8988T (cell line): ENCODE measurements at places on chromosomes 11 and 22.

DNA sequence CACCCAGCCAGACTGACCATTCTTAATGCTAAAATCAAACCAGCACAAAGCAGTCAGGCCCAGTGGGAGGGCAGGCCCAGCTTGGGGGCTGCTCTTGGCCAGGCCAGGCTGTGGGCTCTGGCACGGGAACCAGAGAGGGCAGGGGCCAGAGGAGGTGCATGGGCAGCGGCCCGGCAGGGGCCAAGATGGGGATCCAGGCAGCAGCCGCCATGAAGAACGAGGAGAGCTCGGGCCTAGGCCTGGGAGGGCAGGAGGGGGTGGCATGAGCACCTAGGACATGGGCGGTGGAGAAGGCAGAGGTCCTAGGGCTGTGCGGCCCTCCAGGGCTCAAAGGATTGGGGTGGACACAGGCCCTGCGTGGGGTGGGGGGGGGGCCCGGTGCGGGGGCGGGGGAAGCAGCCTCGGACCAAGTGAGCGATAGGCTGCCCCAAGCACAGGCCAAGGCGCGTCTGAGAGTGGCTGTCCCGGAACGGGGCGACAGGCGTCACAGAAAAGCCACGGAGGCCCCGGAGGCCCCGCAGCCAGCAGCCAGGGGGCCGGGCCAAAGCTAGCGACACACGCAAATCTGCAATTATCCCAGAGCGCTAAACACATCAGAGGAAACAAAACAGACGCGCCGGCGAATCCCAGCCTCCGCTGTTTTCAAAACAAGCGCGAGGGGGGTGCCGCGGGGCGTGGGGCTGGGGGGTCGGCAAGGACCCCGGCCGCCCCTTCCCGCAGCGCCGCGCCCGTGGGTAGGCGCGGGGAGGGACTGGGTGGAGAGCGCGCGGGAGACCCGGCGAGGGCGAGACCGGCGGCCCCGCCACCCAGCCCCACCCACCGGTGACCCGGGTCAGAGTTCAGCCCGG, 8.3 kb downstream of the PLXNB2 start:
- no peak for DNase-seq

DNA sequence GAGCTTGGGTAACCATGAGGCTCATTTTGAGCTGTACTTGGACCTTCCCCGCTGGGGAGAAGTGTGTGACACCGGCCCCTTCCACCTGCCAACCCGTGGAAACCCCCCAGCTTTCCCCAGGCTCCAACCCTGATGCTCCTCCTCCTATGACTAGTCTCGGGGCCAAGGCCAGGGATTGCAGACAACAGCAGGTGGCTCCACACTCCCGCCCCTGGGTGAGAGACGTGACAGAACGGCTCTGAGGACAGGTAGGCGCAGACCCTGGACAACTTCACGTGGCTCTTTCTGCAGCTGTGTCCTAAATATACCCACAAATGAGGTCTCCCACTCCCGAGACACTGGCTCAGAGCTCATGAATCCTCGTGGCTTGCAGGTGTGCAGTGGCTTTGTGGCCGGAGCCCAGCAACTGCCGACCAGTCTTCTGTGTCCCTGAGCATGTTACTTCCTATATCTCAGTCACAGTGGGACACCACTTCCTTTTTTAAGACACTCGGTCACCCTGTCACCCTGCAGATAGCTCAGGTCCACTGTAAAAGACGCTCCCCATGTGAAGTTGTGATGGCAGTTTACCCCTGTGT, 55.2 kb downstream of the NECTIN1 start:
- DNase-seq: no peak

DNA sequence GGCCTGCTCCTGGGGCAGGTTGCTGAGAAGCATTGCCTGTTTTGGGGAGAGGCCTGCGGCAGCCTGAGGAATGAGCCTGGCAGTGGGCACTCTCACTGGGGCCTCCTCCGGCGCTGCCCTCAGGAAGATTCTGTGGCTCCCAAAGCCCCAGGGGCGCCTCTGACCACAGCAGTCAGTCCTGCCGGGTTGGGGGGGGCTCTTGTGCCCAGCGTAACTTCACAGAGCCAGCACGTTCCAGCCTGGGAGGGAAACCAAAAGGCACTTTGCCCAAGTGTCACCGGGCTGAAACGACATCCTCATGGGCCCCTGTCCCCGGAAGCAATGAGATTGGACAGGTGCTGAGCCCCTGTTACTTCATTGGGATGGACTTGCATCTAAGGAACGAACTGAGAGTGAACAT, 4.3 kb upstream of the LRP5 start:
- DNase-seq: no peak

DNA sequence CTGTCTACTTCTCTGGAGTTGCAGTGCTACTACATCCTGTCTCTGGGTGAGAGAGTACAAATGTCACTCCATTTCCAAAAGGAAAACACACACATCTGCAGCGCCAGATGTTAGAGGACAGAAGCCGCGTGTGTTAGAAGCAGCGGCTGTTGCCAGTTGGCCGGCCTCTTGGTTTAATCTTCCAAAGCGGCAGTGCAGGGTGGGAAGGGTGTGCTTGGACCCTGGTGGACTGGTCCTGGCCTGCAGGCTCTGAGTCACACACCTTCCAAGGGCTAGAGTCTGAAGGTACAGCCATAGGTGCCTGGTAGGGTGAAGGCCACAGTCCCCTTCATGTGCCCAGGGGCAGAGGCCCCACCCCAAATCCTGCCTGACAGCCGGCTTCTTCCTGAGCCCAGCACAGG, 99.8 kb downstream of the CTTN start:
- no peak for DNase-seq

DNA sequence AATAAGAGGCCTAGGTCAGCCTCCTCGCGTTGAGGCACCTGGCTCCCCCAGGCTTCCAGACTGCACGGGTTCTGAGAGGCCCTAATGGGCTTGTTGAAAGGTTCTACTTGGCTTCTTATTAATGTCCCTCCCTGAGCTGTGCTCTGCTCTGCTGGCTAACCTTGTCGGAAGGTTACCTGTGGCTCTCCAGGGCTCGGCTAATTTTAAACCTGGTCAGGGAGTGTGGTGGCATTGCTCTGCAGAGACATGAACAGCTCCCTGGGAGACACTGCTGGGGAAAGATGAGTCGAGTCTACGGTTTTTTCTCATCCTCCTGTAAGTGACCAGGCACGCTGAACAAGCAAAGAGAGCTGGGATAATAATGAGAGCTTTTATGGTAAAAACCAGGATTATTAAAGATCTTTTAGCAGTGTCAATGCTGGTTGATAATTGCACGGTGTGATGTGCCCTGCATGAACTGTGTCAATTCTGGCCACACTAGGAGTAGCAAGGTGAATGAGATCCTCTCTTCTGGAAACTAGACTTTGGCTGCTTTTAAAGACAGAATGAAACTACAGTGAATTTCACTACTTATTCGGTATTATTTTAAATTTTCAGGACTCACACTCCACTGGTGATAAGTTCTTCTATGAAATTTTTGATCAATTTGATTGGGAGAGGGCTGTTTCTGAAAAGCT, 70.7 kb downstream of the TEAD1 start:
- DNase-seq: no peak

GRCh38 chr11:64305691-64306562, 603 bp downstream of the ESRRA start:
- no peak for DNase-seq

GRCh38 chr11:78742430-78742829, 167.8 kb upstream of the NARS2 start:
- no peak for DNase-seq

GRCh38 chr11:113286509-113287497, 27.6 kb upstream of the TTC12 start:
- DNase-seq: no peak

DNA sequence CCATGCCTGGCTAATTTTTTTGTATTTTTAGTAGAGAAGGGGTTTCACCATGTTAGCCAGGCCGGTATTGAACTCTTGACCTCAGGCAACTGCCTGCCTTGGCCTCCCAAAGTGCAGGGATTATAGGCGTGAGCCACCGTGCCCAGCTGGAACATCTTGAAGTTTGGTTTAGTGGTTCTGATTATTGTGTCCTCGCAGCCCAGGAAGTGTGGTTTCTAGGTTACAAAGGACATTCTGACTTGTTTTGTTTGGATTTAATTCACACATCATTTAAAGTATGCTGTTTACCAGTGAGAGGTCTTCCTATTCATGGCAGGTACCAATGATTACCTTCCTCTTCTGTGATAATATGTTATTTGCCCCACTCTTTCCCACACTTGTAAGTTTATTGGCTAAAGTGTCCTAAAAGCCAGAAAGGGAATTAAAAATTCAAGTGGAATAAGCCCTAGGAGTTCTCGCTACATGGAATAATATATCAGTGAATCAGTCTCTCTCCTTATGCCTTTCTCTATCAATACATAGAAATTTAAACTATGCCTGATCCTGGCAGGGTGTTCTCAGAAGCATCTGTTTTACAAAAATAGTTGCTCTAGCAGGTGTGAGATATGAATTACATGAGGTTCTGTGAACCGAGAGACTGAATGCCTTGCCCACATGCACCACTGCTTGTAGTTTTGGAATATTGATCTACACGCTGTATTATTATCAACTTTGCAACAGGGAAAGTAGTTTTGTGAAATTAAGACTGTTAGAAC, 263.1 kb downstream of the DDX10 start:
- DNase-seq: no peak

DNA sequence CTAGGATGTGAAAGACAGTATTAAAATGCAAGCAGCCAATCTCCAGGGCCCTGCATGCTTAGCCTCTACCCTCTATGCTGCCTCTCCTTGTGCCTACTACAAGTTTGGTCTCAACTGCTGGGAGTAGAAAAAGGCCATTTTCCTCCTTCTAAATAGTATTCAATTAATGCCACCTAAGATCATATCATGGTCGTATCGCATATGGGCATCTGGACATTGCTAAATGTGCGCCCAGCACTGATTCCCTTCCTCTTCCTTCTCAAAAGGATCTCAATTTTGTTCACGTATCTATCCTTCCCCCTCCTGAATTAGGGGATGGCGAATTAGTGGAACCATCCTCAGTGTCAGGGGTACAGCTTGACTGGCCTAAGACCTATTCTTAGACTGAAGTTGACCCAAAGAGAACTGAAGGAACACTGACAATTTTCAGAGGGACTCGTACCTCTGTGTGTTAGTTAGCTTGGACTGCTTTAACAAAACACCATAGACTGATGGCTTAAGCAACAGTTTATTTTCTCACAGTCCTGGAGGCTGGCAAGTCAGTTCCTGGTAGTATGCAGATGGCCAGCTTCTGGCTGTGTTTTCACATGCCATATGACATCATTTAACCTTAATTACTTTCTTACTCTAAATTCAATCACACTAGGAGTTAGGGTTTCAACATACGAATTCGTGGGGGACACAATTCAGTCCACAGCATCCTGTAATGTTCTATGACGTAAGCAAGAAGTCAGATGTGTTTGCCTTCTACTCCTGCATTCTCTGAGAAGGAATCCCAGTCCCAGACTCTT, 8.5 kb upstream of the NUP50 start:
- DNase-seq: no peak

DNA sequence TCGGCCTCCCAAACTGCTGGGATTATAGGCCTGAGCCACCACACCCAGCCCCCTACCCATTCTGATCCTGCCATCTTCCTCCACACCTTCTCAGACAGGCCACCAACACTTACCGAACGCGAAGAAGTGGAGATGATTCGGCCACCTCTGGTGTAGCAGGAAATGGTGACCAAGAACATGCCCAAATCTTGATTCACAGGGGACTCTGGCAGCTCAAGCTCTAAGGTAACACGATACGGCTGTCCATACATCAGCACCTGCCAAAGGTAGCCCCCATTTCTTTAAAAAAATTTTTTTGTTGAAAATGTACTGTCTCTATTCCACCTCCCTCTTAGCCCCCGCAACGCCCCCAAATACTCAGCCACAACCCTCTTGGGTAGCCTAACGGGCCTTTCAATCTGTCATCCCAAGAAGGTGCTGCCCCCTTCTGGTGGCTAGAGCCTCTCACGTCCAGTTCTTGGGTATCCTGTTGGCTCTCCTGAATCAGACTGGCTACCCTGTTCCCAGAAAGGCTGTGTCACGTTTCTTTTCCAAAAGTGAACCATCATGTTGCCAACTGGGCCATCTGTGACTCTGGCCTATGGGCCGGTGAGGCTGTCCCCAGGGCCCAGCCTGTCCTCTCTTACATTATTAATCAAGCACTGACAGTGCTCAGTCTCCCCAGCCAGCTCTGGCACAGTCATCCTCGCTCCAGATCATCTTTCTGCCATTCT, 5.3 kb upstream of the LRRN4CL start:
- peak; percentile 76 for DNase-seq

DNA sequence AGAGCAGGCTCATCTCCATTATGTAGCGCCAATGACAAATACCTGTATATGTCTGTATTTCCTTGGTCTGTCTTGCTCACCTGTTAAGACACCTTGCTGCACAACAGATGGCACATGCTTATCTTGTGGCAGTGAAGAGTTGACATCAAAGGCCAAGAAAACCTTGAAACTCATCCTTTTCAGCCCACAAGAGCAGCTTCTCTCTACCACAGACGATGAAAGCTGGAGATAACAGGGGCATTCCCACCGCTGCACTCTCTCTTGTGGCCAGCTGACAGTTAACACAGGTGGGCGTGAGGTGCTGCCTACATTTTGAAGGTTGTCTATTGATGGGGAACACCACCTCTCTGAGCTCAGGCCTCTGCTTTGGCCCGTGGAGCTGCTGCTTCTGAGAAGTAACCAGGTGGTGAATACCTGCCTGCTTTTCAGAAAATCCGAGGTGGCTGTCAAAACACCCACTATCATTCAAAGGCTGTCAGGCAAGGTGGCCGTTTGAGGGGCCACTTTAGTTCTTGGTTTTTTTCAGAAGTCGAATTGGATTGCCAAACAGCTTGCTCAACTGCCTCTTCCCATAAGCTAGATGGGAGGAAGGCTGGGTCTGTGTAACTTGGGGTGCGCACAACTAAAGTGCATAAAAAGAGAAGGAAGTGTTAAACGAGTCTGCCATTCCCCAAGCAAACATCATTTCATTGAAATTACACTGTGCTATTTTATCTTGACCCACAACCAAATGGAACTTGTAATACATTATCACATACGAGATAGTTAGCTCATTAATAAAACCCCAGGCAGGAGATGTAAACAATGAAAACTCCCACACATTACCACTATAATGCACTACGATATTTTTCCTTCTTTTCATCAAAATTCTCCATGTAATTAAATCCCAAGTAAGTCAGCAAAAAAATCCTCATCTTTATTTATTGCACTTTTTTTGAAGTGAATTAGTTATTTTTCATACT, 87.1 kb upstream of the RAG2 start:
- no peak for DNase-seq

DNA sequence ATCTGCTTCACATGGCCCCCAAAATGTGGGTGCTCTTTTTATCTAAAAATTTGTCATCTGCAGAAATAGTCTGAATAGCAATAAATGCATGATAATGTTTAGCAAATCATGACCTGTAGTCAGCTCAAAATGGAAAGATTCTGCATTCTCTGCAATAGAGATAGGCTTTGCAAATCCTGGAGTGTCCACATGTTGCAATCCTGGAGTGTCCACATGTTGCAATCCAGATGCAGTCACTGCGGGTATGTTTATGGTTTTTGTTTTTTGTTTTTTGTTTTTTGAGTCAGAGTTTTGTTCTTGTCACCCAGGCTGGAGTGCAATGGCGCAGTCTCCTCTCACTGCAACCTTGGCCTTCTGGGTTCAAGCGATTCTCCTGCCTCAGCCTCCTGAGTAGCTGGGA, 20.2 kb upstream of the LRRC32 start:
- DNase-seq: no peak

DNA sequence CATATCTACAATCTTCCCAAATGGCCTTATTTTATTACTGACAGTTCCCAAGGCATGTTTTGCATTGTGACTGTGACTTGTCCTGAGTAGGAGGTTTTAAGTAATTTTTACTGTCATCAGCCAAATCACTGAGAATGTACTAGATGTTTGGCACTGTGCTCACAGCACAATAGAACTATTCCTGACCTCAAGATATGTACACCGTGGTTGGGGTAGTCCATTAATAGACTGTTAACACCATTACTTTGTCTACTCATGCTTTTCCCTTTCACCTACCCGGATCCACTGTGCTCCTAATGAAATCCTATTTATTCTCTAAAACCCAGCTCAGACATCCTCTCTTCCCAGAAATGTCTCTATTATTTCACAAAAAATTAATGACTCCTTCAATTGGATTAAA, 168.7 kb upstream of the TENM4 start:
- no peak for DNase-seq
